Lower lobe of right lung (tissue), 2 donors: ENCODE measurements at places on chromosomes 13 and 19.
A peak's percentile ranks its signal among the peaks of the same experiment; 100 is the strongest.

- no peak overlapping the region for H3K4me3 ChIP-seq
- H3K27me3 ChIP-seq, result peaks cover 98% of the 10 kb centered on the region
- no peaks in the 10 kb centered on the region for H3K36me3 ChIP-seq
- H3K4me1 ChIP-seq, result peaks cover 29% of the 10 kb centered on the region
Measured at GRCh38 chr13:99983499-99984401, 2.2 kb downstream of the ZIC2 start.

GRCh38 chr19:49672131-49672919 lies 4.7 kb upstream of the PRMT1 start:
- H3K4me1 ChIP-seq, result peaks cover 15% of the 10 kb centered on the region
- no peak overlapping the region for H3K27ac ChIP-seq
- H3K27me3 ChIP-seq, result no peaks in the 10 kb centered on the region
- peaks cover 3% of the 10 kb centered on the region for H3K36me3 ChIP-seq
- DNase-seq, result peak; percentile 84
- no peak overlapping the region for H3K4me3 ChIP-seq

DNA sequence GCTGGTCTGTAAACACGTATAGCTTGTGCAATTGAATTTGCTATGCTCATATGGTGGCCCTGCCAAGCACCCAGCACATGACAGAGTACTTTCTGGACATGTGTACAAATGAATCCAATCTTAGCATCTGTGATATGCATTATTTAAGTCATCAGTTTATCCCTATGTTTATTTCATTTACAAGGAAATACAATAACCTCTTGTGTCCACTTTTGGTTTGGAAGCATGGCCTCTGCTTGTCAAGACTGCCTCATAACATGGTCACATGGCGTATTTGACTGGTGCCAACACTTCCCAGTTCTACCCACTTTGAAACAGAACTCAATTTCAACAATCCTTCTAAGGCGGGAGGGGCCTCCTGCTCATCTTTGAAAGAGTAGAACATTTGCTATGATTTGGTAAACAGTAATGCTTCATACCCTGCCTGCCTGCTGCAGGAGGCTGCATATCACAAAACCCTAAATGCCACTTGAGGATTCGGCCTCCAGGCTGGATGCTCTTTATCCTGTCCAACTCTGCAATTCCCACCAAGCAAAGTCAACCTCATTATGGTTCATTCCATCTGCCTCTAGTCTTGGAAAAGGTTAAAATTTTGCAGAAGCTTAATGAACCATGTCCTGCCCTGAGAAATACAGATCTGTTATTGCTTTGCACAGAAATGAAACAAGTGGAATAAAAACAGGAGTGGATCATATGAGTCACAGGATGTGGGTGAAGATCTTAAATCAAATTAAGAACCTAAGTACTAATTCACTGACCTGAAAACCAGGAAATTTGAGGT lies 151.3 kb downstream of the CYSLTR2 start:
- no peak overlapping the region for H3K27ac ChIP-seq
- DNase-seq, result no peak
- no peaks in the 10 kb centered on the region for H3K27me3 ChIP-seq

DNA sequence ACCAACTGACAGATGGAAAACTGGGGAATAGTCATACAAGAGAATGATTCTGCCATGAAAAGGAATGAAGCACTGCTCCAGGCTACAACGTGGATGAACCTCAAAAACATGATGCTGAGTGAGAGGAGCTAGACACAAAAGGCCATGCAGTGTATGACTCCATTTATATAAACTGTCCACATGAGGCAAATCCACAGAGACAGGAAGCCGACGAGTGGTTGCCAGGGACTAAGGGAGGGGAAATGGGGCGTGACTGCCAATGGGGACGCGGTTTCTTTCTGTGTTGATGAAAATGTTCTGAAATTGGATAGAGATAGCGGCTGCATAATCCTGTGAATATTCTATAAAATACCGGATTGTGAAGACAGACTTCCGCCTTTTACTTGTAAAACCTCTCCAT lies 10.2 kb downstream of the SMIM7 start:
- no peaks in the 10 kb centered on the region for H3K27me3 ChIP-seq
- peaks cover 13% of the 10 kb centered on the region for H3K4me1 ChIP-seq
- H3K36me3 ChIP-seq, result peaks cover 91% of the 10 kb centered on the region
- H3K4me3 ChIP-seq, result no peak overlapping the region
- no peak for DNase-seq
- H3K27ac ChIP-seq, result no peak overlapping the region

DNA sequence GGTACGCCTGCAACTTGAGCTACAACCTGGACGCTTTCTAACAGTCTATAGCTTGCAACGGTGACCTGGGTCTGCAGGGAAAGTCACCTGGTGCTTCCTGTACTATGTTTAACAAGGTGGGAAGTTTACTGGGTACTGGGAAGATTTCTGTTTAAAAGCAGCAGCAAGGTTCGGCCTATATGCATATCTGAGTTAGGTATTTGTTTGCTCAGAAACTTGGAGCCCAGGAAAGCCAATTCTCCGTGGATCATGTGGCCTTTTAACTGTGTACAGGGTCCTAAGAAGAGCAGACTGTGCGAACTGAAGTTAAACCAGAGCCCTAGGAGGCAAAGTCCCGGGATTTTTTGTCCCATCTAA lies 103.1 kb downstream of the STK24 start:
- H3K4me3 ChIP-seq, result no peak overlapping the region
- no peak for DNase-seq
